ENCODE measurements at places on chromosomes 16 and 17. TPM values are rescaled to one million over a fixed set of nuclear protein-coding genes. Genes with fewer than 3 reads are reported as not detected.

The TSPAN10 gene
- 0.48 TPM for total RNA-seq

The CCL14 gene
- not detected for total RNA-seq

The PNMT gene
- not detected for total RNA-seq

The TRIM72 gene
- not detected for total RNA-seq

The ZPBP2 gene
- not detected for total RNA-seq
